ENCODE measurements at places on chromosomes 7 and 10.
A peak's percentile ranks its signal among the peaks of the same experiment; 100 is the strongest.

DNA sequence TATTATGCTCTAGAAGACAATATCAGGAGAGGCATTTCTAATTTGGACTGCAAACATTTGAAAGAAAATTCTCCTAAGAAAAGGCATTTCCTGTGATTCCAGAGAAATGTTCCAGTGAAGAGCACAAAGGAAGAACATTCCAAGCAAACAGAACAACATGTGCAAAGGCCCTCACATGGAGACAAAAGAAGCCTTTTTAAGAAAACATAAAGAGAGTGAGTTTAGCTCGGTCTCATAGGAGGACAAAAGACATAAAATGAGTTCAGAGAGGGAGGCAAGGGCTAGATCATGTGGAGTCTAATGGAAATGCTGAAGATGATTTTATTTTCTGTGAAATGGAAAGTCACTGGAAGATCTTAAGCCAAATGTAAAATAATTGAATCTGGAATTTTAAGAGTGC lies 269.8 kb upstream of the HGF start:
- no peak for DNase-seq

GRCh38 chr10:88853155-88853881 lies 1.7 kb upstream of the ANKRD22 start:
- no peak for DNase-seq

DNA sequence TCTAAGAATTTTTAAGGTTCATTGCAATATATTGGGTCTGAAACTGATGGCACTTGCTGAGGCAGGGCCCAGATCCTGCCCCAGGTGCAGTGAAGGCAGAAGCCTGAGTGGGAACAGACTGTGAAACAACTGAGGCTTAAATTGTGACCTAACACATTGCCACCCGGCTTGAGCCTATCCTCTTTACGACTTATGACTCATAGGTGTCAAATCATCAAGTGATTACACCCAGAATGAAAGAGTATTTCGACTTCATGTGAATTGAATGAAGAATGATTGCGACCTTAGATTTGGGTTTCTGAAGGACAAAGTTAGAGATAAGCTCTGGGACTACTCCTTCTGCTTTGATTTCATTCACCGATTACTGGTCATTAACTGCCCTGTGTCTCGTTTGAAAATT lies 200.9 kb downstream of the CREB5 start:
- no peak for DNase-seq

GRCh38 chr10:46515793-46516192 lies 40.7 kb downstream of the GPRIN2 start:
- DNase-seq = no peak

DNA sequence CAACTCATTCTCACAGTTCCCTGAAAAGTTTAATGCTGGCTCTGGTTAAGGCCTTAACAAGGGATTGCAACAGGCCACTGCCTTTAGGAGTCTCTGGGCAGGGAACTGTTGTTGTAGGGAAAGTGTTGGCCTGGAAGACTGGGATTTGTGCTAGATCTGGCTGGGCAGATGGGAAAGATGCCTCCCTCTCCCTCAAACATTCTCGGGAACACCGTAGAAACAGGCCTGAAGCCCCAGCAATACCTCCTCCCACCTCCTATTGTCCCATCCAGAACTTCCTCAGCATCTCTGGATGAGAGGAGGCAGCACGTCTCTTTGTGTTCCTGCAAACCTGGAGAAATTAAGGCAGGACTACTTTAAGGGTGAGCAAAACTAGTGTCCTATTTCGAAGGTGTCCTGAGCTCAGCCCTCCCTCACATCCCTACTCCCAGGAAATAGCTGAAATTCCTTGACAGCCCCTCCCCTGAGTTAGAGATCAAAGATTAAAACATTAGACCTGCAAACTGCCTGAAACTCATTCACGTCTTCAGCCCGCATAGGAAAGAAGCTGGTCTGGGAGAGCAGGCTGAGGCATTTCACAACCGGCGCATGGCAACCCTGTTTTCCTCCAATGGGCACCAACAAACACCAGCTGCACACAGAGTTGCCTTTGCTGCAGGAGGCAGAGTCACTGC lies 10.9 kb upstream of the MAP3K8 start:
- DNase-seq = peak; percentile 54

GRCh38 chr10:130220251-130221185 lies 84.3 kb downstream of the GLRX3 start:
- no peak for DNase-seq

GRCh38 chr7:37287131-37287855 lies 161.4 kb downstream of the ELMO1 start:
- DNase-seq = no peak

- no peak for DNase-seq
Observed at GRCh38 chr7:43588477-43589132, 5.7 kb downstream of the STK17A start.

GRCh38 chr7:20784388-20785156 lies 2.1 kb downstream of the SP8 start:
- no peak for DNase-seq
